Stimulated activated naive CD4-positive, alpha-beta T cell (primary cell): ENCODE measurements at places on chromosomes 6 and 20.

GRCh38 chr6:96236471-96236870 lies 220.7 kb downstream of the FUT9 start:
- no peak for DNase-seq

DNA sequence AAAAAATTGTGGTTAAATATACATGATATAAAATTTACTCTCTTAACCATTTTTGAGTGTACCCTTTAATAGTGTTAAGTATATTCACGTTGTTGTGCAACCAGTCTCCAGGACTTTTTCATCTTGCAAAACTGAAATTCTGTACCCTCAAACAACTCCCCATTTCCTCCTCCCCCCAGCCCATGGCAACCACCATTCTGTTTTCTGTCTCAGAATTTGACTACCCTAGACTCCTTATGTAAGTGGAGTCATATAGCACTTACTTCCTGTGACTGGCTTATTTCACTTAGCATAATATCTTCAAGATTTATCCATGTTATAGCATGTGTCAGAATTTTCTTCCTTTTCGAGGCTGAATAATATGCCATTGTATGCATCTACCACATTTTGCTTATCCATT lies 5.1 kb downstream of the VPS16 start:
- no peak for DNase-seq

DNA sequence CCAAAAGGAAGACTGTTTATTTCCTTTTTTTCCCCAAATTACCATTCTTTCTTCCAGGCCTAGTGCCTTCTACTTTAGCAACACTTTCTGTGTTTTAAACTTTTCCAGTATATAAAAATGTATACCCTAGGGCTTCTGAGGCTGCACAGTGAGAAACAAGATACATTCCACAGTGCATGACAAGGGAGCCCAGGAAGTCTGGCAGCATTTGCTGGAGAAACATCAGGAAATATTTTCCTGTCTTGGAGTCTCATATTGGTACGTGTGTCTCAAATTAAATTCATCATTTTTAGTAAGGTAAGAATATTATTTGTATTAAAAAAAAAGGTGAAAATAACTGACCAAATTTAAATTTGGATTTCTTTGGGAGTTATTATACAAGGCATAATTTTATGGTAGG lies 662.6 kb downstream of the RFPL4B start:
- DNase-seq, result no peak

DNA sequence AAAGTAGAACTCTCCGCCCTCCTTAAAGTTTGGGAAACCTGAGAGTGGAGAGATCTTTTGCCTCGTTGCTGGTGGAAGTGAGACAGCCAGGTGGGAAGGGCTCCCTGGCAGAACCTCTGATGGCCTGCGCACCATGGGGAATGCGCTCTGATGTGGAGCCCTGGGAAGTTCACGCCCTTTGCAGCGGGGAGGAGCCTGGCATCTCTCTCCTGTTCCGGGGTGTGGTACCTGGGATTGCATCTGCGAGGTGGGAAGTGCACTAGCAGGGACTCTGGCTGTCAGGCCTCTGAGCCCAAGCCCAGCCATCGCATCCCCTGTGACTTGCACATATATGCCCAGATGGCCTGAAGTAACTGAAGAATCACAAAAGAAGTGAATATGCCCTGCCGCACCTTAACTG lies 159.8 kb downstream of the AKAP7 start:
- DNase-seq, result no peak

DNA sequence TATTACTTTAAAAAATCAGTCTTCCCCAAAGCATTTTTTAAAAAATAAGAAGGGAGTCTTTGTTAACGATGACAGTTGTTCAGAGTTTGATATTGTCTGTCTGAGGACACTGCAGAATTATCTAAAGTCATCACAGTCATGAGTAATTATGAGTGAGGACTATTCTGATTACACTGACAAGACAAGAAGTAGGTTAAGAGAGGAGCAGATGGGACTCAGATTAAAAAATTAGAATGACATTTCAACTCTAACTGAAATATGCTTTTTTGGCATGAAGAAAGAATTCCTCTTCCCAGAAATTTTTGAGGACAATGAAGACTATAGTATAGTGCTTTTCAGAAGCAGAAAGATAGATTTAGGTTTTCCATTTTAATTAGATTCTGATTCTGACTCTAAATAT lies 456.5 kb downstream of the EPHA7 start:
- DNase-seq, result no peak

DNA sequence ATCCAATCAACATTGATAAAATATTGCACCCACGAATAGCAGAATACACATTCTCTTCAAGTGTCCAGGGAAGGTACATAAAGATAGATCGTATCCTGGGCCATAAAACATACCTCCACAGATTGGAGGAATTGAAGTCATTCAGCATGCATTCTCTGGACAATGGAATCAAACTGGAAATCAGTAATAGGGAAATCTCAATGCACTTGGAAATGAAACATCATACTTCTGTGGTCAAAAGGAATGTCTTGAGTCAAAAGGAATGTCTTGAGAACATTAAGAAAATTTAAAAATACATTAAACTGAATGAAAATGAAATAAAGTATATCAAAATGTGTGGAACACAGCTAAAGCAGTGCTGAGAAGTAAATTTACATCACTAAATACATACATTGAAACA lies 138.8 kb downstream of the TFAP2A start:
- no peak for DNase-seq

DNA sequence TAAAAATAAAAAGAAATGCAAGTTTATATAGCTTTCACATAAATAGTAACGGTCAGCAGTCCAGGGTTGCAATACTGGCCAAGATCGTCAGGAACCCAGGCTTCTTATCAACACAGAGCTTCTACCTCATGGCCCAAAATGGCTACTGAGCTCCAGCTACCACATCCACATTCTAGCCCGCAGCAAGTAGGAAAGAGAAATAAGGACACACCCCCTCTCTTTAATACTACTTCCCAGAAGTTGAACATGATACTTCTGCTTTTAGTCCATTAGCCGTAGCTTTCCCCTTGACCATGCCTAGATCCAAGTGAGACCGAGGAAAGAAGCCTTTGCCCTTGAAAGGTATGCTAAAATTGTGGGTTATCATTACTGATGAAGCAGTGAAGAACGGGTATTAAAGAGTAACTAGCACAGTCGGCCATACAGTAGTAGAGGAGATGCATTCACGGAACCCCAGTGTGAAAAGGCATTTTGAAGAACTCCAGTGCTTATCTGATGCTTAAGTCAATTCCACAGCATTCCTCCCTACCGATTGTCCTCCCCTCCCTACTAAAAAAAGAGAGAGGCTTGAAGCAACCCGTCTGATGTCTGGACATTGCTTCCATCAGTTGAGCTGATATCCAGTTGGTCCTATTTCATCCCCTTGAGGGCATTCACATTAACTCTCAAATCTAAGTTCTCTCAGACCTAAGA lies 226.9 kb upstream of the RREB1 start:
- DNase-seq, result no peak

- no peak for DNase-seq
Observed at GRCh38 chr6:37514321-37514771, 14.7 kb upstream of the CCDC167 start.

DNA sequence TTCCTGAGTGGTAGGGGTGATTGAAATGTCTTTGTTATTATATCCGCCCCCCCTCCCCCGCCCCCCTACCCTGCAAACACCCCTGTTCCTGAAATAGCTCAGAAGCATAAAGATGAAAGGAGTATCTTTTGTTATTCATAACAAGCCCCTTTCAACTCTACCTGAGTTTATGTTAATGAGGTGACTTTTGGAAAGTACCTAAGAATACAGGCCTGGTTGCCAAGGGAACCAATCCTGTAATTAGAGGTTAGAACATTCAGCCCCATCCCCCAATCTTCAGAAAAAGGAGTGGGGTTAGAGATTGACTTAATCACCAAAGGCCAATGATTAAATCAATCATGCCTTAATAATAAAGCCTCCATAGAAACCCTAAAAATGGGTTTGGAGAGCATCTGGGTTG lies 979.2 kb upstream of the GJE1 start:
- peak; percentile 20 for DNase-seq

GRCh38 chr6:5275497-5275896 lies 14.2 kb downstream of the FARS2 start:
- no peak for DNase-seq

DNA sequence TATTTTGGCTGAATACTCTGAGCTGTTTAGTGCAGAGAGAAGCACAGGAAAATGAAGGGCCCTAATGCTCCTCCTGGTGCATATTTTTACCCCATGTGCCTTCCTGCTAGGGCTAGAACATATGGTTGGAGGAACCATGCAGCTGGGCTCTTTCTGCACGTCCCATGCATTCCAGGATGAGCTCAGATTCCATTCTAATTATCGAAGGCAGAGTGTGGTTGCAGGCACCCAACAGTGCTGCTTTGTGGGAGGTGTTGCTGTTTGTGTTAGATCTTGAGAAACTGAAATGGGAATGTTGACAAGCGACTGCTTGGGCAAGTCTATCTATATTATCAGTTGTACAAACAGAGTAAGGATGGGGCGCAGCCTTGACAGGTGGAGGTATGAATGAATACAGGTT lies 419.5 kb downstream of the DHX35 start:
- DNase-seq, result no peak

- peak; percentile 42 for DNase-seq
Observed at GRCh38 chr20:63498960-63499337, at the start of gene EEF1A2. TSS of gene EEF1A2 (minus strand) at chr20:63499083. CDS start at chr20:63497763, 1,320 bp downstream.

DNA sequence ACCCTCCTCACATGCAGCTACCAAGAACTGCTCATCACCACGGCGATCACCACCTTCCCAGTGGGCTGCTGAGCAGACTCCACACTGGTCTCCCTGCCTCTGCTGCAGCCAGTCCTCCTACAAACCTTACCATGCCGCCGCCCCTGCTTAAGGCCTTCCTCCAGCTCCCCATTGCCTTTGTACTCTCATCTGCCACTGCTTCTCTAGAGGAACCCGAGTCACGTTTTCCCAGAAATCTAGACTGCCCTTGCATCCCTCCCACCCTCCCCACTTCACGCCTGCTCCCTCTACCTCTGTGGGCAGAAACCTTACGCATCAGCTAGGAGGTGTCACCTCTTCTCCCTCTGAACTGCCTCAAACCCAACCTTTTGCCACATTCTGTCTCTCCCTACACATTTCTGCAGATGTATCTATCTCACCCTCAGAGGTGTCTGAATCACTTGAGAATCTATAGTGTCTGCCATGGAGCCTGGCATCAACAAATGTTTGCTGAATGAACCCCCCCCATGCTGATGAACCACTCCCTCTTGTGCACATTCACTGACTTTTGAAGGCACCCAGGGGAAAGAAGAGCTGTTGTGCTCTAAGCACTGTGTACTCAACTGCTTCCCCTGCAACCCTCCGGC lies 4.3 kb downstream of the E2F1 start:
- DNase-seq, result no peak

- DNase-seq, result no peak
Observed at GRCh38 chr6:21325201-21325856, 268.2 kb upstream of the SOX4 start.

DNA sequence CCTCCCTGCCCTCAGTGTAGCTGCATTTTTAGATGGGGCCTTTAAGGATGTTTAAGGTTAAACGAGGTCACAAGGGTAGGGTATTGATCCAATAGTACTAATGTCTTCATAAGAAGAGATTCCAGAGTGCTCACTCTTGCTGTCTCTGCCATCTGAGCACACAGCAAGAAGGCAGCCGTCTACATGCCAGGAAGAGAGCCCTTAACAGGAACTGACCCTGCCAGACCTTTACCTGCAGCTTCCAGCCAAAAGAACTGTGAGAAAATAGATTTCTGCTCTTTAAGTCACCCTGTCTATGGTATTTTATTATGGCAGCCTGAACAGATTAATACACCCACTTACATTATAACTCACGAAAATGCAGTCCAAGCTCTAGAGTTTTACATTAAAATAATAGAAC lies 685.3 kb upstream of the MARCKS start:
- no peak for DNase-seq

GRCh38 chr6:95578106-95578410 lies 723 bp downstream of the MANEA start:
- DNase-seq, result no peak

DNA sequence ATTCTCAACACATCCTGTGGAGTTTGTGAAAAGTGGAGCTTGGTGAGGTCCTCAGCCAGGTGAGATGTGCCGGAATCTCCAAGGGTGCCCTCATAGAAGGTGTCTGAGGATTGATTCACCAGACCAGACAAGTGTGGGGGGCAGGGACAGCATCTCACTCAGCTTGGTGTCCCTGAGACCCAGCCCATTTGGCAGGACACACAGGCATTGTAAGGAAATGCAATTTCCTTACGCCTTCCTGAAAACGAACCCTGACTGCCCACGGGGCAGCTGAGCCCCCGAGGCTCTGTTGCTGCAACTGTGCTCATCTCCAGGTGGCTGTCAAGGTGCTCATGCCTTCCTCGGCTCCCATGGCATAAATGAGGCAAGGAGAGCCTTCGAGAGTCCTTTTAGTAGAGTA lies 33.4 kb downstream of the FOXC1 start:
- no peak for DNase-seq

DNA sequence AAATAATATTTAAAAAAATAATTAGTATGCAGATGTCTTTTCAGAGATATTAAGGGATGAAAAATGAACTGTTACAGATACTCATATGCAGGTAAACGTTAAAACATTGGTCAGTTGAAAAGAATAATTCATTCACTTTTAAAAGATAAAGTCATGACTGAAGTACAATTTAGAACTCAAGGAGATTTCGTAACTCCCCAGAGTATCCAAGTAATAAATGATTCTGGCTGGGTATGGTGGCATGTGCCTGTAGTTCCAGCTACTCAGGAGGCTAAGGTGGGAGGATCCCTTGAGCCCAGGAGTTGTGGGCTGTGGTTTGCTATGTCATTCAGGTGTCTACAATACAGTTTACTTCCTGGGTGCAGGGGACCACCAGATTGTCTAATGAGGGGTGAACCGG lies 122.3 kb upstream of the TMEM181 start:
- DNase-seq, result no peak

DNA sequence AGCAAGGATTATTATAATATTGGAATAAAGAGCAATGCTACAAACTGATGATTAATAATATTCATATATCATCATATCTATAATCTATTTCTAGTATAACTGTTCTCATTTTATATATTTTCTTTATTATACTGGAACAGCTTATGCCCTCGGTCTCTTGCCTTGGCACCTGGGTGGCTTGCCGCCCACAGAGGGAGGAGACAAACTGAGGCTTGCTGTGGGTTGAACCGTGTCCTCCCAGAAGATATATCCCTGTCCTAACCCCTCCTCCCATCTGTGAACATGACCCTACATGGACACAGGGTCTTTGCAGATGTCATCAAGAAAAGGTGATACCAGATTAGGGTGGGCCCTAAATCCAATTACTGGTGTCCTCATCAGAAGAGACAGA lies 4.7 kb downstream of the RNASET2 start:
- DNase-seq, result no peak

DNA sequence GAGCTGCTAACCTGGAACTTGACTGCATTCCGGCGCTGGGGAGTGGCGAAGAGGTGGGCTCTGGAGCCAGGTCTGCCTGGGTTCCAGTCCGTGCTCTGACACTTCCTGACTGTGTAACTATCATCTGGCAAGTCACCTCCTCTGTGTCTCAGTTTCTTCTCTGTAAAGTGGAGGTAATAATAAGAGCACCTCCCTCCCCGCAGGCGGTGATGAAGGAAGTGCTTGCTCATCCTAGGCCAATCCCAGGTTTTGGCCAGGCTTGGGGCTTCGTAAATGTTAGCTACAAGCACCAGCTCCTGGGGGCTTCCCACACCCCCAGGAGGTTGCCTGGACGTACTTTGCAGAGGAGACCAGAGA lies 32.8 kb downstream of the SNAI1 start:
- no peak for DNase-seq
